ENCODE measurements at places on chromosomes 16 and 17.

GRCh38 chr17:71113347-71113746 is 944.0 kb downstream of the KCNJ2 start:
- DNase-seq = no peak

DNA sequence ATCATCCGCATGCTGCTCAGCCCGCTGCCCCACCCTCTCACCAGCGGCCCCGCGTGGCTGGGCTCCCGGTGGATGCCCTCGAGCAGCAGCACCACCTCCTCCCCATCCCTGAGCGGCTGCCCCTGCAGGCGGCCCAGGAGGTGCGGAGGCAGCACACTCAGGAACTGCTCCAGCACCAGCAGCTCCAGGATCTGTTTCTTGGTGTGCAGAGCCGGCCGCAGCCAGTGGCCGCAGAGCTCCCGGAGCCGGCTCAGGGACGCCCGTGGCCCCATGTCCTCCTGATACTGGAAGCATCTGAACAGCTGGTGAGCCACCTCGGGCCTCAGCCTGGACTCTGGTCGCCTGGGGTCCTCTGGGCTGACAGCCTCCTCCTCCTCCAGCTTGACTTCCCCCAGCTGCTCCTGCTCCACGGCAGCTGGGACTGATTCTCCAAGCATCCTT is 6.6 kb downstream of the ZSCAN10 start:
- DNase-seq = peak; percentile 38

GRCh38 chr16:68833251-68833650 is 10.1 kb upstream of the TANGO6 start:
- no peak for DNase-seq

DNA sequence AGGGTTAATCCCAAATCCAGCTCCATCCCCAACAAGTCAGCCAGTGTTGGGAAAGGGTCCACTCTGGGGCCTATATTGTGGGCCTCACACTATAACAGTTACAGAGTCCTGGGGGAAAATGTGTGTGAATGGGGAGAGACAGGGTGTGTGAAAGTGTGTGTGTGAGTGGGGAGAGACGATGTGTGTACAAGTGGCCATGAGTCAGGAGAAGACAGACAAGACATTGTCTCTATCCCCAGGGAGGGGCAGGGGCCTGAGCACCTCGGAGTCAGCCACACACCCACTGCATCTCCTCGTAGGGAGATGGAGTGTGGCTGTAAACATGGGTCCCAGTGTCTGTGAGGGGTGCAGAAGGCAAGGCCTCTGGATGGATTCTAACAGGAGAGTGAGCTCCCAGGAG is 2.9 kb downstream of the CRHR1 start:
- peak; percentile 77 for DNase-seq

DNA sequence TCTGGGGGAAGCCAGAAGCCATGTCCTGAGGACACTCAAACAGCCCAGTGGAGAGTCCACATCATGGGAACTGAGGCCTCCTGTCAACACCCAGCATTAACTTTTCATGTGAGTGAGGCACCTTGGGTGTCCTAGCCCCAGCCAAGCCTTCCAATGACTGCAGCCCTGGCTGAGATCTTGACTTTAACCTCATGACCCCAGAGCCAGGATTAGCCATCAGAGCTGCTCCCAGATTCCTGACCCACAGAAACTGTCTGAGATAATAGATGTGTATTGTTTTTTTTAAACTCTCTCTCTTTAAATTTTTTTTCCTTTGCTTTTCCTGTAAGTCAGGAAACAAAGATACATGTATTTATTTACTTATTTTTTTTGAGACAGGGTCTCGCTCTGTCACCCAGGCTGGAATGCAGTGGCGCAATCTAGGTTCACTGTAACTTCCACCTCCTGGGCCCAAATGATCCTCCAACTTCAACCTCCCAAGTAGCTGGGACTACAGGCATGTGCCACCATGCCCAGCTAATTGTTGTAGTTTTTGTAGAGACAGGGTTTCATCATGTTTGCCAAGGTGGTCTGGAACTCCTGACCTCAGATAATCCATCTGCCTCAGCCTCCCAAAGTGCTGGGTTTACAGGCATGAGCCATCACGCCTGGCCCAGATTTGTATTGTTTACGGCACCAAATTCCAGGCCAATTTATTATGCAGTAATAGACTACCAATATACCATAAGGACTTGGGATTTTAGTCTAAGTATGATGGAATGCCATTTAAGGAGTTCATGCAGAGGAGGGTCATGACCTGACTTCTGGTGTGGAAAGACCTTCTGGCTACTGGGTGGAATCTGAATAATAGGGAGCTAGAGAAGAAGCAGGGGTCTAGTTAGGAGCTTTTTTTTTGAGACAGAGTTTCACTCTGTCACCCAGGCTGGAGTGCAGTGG is 14.0 kb upstream of the TMEM94 start:
- no peak for DNase-seq

GRCh38 chr17:3626831-3627768 is 8.9 kb downstream of the SHPK start:
- DNase-seq = no peak

DNA sequence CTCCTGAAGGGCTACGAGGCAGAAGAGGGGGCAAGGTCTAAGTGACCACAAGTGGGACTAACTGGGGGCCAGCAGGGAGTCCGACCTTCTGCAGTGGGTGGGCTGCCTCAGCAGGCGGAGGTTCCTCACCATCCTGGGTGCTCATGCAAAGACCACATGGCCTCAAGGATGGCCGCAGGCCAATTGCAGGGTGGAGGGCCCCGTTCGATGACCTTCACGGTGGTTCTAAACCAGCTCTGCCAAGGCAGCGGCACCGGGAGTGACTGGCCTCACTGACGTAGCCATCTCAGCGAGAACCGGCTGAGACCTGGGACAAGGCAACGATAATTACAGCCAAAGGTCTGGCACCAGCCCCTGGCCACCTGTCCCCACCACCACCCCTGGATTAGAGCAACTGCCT is 5.7 kb downstream of the SMIM5 start:
- no peak for DNase-seq

DNA sequence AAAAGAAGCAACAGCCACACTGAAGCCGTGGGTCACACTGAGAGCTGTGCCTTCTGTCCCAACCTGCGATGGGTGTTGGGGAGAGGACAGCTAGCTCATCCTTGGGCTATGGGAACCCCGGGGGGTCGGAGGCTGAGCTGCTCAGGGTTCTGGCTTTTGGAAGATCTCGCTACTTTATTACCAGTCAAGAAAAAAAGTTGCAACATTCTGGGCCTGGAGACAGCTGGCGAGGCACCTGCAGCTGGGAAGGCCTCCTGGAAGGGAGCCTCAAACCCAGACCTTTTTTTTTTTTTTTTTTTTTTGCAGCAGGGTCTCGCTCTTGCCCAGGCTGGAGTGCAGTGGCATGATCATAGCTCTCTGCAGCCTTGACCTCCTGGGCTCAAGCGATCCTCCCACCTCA is 24.9 kb downstream of the TPSD1 start:
- DNase-seq = no peak

DNA sequence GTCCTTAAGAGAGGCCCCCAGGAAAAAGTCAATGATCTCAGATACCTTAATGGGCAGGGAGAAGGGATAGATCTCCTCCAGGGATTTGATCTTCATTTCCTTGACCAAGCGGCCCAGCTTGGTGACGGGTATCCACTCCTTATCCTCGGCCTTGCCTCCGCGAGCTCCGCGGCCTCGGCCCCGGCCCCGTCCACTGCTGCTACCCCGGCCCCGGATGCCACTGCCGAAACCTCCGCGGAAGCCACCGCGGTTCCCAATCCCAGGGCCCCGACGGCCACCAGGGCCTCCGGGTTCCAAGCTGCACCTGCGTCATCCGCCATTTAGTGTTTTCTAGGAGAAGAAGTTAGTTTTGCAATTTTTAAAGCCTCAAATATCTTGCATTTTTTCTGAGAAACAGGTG is 65.2 kb upstream of the KIF2B start:
- DNase-seq = no peak

DNA sequence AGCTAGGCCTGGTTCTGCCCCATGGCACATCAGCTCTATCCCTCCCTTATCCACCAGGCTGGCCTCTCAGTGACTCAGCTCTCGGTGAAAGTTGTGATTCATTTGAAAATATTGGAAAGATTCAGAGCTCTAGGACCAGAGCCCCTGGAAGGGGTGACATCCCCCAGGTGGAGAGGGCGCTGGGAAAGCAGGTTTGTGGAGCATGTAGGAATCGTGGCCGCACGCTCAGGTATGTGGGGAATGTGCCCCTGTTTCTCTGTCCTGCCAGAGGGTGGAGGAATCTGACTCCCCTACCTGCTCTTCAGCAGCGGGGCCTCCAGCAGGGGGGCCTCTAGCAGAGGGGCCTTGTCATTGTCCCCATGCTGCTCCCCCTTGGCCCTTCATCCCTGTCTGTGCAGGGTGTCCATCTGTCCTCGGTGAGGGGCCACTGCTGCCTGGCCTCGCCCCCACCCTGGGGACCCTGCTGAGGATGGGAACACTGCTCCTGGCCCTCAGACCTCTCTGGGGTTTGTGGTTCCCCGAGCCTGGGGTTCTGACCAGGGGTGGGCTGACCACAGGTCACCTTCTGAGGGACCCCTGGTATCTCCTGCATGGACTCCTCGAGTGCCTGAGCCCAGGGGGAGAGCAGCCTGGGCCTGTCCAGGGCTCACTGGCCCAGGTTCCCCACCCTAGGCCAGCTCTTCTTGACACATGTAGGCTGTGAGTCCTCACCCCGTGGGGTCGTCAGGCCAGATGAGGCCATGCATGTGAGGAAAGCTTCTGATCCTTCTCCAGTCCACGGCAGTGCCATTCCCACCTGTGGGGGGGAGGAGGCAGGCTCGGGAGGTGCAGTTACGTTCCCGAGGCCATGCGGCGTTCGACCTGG is 47.5 kb downstream of the NT5M start:
- DNase-seq = no peak
